HFFc6 (cell line): ENCODE measurements at places on chromosomes 11 and 22. TPM values are rescaled to one million over a fixed set of nuclear protein-coding genes. Genes with fewer than 3 reads are reported as not detected.

GRCh38 chr11:74011360-74012073 is 2.6 kb upstream of the UCP3 start:
- no peak for DNase-seq

- DNase-seq = no peak
Observed at GRCh38 chr22:22203048-22203971, 41.3 kb upstream of the VPREB1 start.

DNA sequence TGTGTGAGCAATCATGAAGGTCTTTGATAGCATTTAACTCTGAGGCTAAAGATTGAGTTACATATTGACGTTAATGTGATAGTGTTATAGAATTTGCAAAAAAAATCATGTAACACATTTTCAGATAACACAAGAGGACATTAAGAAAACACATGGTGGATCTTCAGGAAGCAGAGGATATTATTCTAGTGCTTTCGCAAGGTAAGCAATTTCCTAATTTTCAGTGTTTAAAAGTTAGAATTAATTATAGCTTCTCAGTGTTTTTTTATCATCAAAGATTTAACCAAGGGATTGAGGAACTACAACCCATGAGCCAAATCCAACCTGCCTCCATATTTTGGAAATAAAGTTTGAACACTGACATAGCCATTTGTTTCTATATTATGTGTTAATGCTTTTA is 78.5 kb downstream of the DKK3 start:
- DNase-seq = no peak

DNA sequence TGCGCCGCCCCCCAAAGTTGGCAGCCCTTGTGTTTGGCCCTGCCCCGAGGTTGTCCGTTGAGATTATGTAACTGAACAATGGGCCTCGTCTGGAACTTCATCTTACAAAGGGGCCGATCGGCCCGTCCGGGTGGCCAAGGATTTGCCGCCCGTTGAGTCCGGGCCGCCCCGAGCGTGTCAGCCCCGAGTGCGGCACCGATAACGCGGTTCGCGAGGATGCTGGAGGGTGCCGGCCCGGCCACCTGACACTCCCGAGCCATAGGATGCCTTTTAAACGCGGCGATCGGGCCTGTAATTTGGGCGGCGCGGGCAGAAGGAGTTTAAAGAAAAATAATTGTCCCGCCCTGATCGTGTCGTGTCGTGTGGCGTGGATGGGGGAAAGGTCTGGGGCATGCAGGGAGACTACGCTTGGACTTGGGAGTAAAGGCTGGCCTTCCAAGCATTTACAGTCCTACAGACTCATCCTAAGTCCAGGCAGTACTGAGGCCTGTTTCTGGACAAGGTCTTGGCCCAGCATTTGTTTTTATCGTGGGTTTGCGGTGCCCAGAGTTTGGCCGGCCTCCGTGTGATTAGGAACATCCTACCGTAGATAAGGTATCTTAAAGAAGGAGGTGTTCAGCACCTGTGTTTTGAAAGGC is 1.3 kb downstream of the WEE1 start:
- no peak for DNase-seq

- peak; percentile 33 for DNase-seq
Observed at GRCh38 chr11:95512682-95513081, 276.9 kb downstream of the FAM76B start.

DNA sequence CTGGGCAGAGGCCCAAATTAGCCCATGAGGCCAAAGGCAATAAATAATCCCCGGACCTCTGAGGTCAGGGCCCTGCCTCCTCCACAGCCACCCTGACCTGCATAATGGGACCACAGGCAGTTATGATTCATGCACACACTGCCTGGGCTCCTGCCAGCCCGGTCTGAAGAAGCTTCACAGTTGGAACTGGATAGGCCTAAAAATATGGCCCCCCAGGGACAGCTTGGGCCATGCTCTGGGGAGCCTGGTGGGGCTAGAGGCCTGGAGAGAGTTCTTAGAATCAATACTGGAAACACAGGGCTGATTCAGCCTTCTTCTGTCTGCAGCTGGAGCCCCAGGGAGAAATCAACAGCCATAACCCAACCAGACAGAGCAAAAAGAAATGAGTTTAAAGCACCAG is 112.8 kb upstream of the CADM1 start:
- DNase-seq = no peak

Gene PACSIN3
- total RNA-seq = 11.9 to 25.7 TPM (median 14.4 TPM) in 3 replicates
